DMS79 (cell line): ENCODE measurements at places on chromosomes 2 and 18.

DNA sequence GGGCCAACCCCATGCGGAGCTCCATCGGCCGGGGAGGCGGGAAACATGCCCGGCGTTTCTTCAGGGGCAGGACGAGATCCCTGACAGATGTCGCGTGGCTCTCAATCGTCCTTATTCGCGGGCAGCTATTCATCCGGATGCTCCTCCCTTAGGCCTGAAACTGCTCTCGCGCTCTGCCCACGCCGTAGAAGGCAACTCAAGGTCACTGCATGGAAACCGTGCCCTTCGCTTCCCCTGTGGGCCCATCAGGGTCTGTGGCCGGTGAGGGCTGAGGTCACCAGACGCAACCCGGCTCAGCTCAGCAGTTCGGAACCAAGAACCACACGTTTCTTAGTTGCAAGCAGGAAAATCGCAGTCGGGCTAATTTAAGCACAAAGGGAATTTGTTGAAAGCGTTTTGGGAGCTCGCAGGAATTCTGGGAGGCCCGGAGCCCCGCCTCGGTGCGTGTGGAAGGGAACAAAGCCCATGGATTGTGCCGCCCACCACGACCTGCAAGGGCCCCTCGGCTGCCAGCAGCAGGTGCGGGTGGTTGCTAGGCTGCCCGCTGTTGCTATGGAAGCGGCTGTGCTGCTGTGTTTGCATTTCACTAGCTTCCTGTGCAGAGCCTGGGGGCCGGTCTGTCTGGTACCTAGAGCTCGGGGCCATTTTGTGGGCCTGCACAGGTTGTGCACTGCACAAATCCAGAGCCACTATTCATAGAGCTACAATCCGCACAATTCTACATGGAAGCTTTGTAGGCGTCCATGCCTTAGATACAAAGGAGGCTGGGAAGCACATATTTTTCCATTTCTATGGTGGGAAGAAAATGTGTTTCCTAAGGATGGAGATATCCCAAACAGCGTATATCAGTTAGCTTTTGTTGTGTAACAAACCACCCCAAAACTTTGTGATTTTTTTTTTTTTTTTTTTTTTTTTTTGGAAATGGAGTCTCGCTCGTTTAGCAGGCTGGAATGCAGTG lies 6.0 kb upstream of the ALLC start:
- peak; percentile 90 for DNase-seq

GRCh38 chr2:9844036-9844483 lies 786 bp downstream of the TAF1B start:
- no peak for DNase-seq

GRCh38 chr2:47344890-47345589 lies 57.9 kb upstream of the MSH2 start:
- DNase-seq, result peak; percentile 99

DNA sequence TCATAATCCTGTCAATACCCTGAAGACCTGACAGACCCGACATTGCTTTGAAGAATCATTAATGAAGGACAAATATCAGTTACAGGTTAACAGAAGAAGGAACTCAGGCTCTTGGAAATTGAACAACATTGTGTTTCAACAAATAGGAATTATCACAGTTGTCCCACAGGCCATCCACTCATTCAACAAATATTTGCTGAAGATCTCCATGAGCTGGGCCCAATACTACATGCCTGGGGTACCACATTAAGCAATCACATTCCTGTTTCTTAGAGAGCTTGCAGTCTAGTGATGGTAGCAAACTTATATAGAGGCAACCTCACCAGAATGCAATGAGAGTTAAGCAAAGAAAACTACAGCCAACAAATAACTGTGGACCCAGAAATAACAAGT lies 671.6 kb upstream of the ACVR2A start:
- DNase-seq, result no peak

DNA sequence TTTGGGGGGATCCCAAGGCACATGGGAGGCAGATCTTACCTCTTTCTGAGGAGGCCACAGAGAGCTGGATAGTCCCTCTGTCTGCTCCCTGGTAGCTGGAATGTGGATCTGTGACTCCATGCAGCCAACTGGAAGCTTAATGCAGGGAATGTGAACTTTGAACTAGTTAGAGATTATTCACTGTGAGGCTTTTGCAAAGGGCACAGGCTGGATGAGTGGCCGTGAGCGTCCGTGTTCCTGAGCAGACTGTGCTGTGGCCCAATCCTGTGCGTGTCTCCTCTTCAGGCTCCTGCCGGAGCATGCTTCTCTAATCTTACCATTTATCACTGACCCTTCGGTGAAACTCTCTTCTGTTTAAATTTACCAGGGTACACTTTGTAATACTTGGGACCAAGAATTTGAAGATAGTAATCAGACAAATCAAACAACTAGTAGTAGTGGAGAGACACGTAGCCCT lies 187.6 kb downstream of the PTPRM start:
- no peak for DNase-seq

GRCh38 chr2:30862054-30862651 lies 54.9 kb upstream of the CAPN13 start:
- no peak for DNase-seq

DNA sequence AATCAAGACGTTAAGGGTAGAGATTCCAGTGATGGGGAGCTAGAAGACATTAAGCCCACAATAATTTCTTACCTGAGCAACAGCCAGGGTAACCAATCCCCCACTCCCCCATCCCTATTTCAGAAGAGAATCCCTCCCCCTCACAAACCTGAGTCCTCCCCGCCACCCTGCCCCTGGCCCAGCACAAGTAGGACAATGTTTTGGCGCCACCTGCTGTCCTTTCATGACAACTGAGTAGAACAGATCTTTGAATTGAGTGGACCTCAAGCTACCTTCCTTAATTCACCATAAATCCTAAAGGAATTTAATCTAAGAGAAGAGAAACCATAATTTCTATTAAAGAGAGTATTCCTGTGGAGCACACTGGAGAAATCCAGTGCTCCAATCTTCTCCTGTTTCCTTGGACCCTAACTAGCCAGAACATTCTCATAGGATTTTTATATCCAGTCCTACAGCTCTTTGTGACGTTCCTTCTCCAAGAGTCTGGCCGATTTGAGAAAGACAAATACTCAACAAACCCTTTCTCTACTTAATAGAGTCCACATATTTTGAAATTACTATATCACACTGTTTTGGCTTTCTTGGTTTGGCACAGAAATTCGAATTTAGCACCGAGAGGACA lies 41.1 kb downstream of the NHEJ1 start:
- peak; percentile 2 for DNase-seq
